ENCODE measurements at places on chromosomes 4 and X.

DNA sequence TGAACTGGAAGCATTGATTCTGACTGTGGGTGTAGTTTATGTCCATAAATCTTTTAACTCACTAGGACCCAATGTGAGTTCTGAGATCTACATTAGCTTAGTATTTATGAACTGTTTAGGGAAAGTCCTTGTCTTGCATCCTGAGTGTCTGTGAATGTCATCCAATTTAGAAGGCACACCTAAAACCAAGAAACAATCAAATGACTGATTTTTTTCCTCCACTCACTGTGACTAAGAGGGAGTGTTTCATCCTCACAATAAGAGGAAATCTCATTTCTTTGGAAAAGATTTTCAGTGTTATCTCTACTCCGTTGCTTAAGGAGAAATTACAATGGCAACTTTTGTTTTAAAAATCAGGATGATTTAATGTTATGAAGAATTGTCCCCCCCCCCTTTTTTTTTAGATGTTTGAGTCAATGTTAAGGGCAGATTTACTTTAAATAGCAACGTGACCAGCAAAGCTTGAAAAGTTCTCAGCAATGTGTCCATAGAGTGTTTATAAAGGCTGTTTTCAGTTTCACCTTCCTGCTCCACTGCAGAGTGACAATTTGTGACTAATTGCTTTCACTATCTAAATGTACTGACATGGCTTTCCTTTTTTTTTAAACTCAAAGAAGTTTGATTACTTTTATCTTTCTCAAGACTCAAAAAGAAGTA is 173.0 kb downstream of the SPCS3 start:
- no peak for DNase-seq

DNA sequence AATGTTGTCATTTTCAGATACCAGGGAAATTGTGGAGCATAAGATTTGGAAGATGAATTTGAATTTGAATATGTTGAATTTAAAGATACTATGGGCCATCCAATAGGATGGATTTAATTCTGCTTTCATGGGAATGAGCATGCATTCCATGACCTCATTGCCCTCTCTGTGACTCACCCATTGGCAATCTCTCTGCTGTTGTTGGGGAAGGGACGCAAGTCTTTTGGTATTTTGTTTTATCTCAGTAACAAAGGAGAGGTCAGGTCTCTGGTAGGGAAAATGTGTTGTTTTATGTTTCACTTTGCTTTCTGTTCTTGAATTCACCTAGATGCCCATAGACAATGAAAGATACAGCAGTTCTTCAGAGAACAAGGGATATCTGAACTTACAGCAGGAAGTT is 42.1 kb upstream of the MAGEA4 start:
- no peak for DNase-seq

- DNase-seq = no peak
These were observed 227.2 kb downstream of the KCTD8 start for GRCh38 chr4:44221407-44221806.

GRCh38 chrX:115372152-115372551 is 82.6 kb downstream of the LUZP4 start:
- DNase-seq = peak; percentile 64

DNA sequence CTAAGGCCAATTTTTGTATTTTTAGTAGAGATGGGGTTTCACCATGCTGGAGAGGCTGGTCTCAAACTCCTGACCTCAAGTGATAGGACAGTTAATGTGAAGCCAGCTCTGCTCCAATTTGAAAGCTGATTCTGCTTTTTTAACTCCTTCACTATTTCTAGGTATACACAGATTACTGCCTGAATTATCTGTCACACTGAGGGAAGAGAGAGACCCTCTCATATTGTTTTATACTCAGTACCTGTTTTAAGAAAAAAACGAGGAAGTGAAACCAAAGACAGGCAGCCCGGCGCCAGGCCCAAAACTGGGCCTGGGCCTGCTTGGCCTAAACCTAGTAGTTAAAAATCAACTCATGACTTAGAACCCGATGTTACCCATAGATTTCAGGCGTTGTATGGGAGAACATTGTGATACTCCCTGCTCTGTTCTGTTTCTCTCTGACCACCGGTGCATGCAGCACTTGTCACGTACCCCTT is 1601.5 kb upstream of the PCDH10 start:
- DNase-seq = no peak

GRCh38 chr4:168128601-168129000 is 36.3 kb downstream of the ANXA10 start:
- no peak for DNase-seq

- no peak for DNase-seq
These were observed 64.7 kb downstream of the DHX15 start for GRCh38 chr4:24519649-24520048.

GRCh38 chrX:136214551-136214950 is 36.6 kb downstream of the MAP7D3 start:
- DNase-seq = no peak

- no peak for DNase-seq
These were observed 5.3 kb upstream of the SMIM10 start for GRCh38 chrX:134985479-134985878.

DNA sequence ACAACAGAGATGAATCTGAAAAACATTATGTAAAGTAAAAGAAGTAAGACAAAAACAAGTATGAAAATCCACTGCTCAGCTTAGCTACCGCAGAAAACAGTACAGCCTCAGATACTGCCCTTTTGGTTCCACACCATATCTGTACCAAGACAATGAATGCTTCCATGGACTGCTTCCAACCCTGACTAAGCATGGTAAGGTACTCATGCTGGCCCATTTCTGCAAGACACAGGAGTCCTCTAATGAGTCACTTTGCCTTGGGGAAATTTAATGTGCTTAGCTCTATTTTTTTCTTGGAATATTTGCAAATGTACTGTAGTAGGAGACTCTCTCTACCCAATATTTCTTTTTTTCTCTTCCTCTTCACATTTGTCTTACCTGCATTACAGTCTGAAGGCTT is 931.7 kb upstream of the HS3ST1 start:
- DNase-seq = no peak

- no peak for DNase-seq
These were observed 32.0 kb downstream of the SMPX start for GRCh38 chrX:21725916-21726315.

DNA sequence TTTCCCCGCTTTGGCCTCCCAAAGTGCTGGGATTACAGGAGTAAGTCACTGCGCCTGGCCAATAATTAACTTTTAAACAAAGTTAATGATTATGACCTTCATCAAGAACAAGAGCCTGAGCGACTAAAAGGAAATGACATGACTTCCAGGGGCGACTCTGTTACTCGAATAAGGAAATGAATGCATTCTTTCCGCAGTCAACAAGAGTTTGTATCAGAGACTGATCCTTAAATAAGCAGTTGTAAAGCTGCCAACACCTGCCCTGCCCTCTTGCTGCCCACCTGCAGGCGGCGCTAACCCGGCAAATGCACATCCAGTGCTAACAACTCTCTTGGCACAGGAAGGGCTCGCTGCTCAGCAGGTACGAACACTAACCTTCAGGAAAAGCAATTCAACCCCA is 27.3 kb downstream of the WDR1 start:
- no peak for DNase-seq

GRCh38 chrX:84216881-84217280 is 28.9 kb upstream of the RPS6KA6 start:
- DNase-seq = no peak

DNA sequence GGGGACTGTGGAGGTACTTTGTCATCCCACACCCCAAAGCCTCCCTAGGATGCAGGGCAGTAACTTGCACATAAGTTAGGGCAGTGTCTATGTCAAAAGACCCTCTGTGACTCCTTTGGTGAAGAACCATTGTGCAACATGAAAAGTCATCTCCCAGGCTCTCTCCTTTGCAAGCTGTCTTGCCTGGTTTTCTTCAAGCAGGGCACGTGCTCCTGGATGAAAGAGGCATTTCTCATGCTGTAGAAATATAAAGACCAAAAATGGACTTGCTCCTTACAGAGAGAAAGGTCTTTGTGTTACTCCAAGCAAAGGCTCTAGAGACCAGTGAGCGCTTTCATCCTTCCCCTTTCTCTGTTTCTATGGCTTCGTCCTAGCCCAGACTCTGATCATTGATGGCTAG is 44.9 kb downstream of the PLAC1 start:
- DNase-seq = no peak

GRCh38 chr4:8185295-8185694 is 13.8 kb upstream of the SH3TC1 start:
- DNase-seq = no peak

Measured in Panc1 (cell line).